ENCODE measurements at places on chromosomes 1 and 21. TPM values are rescaled to one million over a fixed set of nuclear protein-coding genes. Genes with fewer than 3 reads are reported as not detected.

Gene RHBG
- polyA plus RNA-seq: not detected

Gene DENND2D
- 0.37 TPM for polyA plus RNA-seq

Gene FAM177B
- not detected for polyA plus RNA-seq

Gene AMY1A
- not detected for polyA plus RNA-seq

Gene OVAAL
- 2.5 TPM for polyA plus RNA-seq

Gene GNG4
- not detected for polyA plus RNA-seq

Gene NHLH1
- 1.6 TPM for polyA plus RNA-seq

Gene CHI3L2
- 0.50 TPM for polyA plus RNA-seq

Gene AK5
- 0.97 TPM for polyA plus RNA-seq

Gene MRPL9
- 107 TPM for polyA plus RNA-seq

Gene LCK
- polyA plus RNA-seq: 0.16 TPM

Gene DENND2C
- 1.1 TPM for polyA plus RNA-seq

Gene OLFML3
- 13.5 TPM for polyA plus RNA-seq

Data from cardiac muscle cell (in vitro differentiated cells and primary cell).